ENCODE measurements at places on chromosomes 11 and 22.

DNA sequence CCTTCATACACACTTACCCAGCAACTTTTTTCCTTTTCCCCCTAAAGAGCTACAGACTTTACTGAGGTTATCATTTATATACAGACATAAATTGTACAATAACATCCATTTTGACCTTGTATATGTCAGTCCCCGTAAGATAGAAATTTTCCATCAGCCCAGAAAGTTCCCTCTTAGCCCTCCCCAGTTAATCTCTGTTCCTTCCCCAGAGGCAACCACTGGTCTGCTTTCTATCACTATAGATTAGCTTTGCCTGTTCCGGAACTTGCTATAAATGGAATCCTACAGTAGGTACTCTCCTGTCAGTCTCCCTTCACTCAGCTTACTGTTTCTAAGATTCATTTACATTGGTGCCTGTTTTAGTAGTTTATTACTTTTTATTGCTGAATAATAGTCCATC, 54.9 kb downstream of the TSPAN18 start:
- DNase-seq = no peak

DNA sequence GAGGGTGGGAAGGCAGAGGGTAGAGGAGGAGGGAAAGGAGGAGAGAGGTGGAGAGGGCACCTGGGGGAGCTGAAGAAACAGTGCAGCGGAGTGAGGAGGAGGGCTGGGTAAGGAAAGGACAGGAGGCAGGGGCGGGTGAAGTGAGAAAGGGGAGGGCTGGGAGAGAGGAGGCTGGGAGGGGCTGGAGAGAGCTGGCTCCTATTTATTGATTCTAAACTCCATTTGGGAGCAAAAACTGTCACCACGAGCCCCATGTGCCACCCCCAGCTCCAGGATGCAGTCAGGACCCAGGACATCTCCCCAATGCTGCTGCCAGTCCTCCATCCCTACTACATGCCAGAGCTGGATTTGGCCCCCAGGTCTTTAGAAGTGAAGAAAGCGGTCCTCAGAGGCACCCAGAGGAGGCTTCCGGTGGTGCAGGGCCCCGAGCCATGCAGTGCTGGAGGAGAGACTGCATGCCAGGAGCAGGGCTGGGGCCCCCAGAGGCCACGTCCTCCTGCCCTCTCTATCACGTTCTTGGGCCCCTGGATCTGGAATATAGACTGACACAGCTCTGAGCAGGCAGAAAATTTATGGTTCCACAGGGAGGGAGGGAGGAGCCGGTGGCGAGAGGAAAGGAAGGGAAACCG, 53.7 kb downstream of the SLC22A12 start:
- DNase-seq = no peak

- no peak for DNase-seq
Observed at GRCh38 chr11:32479291-32479690, 44.0 kb upstream of the WT1 start.

GRCh38 chr11:79428406-79428805, 12.4 kb downstream of the TENM4 start:
- no peak for DNase-seq

GRCh38 chr11:43021466-43021865, 290.3 kb upstream of the API5 start:
- no peak for DNase-seq

DNA sequence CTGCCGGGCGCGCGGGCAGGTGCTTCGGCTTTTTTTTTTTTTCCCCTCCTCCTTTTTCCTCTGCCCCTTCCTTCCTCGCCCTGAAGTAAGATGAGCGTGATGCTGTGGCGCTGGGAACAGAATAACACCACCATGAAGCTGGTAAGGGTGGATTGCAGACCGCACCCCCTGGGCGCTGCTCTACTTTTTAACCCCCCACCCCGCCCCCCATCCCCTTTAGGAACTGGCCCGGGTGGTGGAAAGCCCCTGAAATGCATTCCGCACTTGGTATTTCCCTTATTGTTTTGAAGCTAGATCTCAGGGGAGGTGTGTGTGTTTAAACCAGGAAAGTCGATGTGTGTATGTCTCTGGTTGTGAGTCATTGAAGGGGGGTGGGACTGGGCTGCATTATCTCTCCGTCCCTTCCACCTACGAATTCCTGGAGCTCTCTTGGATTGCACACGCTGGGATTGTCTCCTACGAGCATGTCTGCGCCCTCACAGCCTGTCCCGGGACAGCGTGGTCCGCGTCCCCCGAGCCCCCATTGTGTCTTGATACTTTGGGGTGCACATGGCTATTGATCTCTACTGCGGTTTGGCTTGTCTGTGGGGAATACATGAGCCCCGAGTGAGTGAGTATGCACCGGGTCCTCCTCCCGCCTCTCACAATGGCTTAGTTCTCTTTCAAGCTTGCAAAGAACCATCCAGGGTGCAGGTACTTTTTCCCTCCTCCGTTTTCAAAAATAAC, 64.9 kb downstream of the NAV2 start:
- no peak for DNase-seq

DNA sequence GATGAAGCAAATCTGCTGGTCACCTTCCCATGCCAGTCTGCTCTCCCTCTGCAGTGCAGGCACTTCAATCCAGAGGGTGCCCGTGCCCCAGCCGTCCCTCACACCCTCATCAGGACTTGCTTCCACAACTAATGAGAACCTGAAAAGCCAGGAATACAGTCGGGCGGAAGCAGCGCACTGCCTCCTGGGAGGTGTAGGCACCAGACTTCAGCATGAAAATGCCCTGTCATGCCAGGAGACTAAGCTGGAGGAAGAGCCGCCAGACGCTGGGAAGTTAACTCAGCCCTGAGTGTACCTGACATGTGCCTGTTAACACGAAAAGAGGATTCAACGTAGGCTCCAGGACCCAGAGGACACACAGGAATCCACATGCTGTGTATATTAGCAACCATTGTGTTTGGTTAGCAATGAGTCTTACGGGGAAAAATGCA, 40.1 kb upstream of the FLI1 start:
- DNase-seq = no peak

DNA sequence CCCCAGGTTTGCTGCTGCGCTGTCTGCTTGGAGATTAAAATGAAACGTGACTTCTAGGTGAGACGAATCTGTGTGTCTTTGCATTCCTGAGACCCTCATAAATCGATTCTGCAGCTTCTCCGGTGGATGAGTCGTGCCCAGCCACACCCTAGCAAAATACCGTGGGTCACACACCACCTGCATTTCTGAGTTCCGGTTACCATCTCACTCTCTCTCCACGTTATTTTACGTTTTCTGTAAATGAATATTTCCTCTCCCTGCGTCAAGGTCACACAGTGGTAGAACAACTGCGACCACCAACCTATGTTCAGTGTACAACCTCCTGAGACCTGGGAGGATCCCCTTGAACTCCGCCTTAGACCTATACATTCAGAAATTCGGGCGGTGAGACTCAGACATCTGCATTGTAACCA, 1.1 kb downstream of the YWHAH start:
- no peak for DNase-seq

- peak; percentile 14 for DNase-seq
Observed at GRCh38 chr22:19291218-19291579, 320 bp downstream of the CLTCL1 start.

DNA sequence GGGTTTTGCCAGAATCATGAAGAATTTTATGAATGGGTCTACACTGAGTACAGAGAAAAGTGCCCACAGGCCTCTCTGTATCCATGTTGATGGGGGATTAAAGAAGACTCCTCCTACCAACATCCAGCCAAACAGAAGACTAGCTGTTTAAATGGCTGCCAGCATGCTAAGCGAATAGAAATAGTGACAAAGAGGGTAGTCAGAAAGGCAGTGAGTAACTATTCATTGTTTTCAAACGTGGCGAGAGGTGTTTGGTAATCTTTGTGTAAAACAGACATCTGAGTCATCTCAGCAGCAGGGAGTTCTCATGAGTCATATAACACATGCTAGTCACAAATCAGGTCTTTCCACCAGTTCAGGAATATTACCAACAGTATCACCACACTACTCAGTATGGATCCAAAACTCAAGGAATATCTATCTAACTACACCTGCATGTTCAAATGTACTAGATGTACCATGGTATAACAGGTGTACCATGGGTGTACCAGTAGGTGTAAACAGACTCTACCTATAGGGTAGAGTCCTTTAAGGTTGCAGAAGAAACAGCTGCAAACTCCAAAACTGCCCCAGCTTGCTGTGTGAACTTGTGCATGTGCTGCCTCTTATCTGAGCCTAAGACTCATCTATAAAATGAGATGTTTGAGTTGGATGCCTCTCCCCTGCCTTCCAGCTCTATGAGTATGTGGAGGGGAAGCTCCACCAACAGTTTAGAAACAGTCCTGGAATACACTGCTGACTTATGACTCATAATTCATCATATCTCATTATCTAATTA, 82.0 kb downstream of the SLC1A2 start:
- DNase-seq = peak; percentile 48

GRCh38 chr11:96154802-96155520, 188.0 kb downstream of the MAML2 start:
- no peak for DNase-seq

DNA sequence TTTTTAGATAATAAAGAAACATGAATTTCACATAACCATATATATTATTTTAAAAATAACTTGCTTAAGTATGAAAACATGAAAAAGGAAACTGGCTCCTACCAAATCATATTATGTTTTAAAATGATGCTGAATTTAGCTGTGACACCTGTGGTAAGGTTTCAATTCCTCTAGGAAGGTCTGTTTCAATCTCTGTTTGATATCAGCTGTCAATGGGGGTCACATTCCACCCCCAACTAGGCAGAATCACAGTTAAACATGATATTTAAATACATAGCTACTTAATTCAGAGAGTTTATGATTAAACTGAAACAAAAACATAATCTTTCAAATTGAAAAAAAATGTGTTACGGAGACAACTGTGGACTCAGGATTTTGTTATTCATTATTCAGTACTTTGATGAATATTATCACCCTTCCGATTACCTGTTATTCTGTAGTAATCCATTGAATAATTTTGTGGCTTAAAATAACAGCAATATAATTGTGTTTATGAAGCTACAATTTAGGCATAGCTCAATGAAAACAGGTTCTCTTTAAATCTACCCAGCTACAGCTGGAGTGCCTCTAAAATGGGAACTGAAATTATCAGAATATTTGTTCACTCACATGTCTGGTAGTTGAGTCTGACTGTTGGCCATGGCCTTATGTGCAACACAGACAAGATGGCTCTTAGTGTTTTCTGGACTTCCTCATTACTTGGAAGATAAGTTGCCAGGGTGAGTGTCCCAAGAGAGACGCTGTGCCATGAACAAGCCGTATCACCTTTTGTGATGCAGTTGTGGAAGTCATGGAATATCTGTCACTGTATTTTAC, 244.6 kb upstream of the ANO3 start:
- DNase-seq = no peak

- no peak for DNase-seq
Observed at GRCh38 chr11:122077459-122077858, 38.6 kb downstream of the BLID start.

GRCh38 chr22:27534720-27535125, 266.8 kb downstream of the MN1 start:
- no peak for DNase-seq

GRCh38 chr11:94672636-94673035, 95.5 kb upstream of the AMOTL1 start:
- DNase-seq = no peak

GRCh38 chr11:13215149-13215548, 62.4 kb upstream of the BMAL1 start:
- DNase-seq = no peak

DNA sequence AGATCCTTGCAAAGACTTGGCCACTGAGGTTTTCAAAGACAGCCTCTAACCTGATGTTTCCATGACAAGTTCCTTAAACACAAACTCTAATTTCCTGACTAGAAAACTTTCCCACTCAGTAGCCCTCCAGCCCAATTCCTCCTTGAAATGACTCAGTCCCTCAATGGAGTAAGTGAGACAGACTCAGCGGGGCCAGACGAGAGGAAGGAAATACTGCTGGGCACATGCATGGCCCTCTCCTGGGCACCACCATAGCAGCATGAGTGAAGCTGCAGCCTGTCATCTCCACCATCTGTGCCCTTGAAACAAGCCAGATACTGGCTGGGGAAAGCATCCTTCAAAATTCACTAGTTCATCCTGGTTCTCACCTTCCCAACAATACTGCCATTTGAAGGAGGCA, 76.2 kb upstream of the GDPD4 start:
- DNase-seq = no peak

- DNase-seq = peak; percentile 2
Observed at GRCh38 chr11:61917334-61918109, at the start of gene RAB3IL1. Gene RAB3IL1, minus strand, starts transcription at chr11:61917566. Its CDS starts 199 bp downstream, at chr11:61917367.

- no peak for DNase-seq
Observed at GRCh38 chr22:39430576-39431150, 26.1 kb upstream of the MGAT3 start.

DNA sequence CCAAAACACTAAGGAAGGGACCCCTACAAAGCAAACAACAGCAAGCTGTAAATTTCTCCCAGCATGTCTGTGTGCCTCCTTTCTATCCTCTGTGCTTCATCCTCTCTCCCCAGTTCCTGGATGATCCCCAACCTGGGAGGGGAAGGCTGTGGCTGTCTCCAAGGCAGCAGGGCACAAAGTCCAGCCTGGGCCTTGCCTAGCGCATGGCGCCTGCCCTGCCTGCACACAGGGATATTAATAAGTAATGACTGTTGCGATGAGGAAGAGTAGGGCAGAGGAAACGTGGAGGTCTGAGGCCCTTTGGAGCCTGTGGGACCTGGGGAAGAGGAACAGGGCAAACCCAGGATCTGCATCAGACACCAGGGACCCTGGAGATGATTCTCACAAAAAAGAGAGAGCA, 2.0 kb downstream of the USH1C start:
- no peak for DNase-seq

DNA sequence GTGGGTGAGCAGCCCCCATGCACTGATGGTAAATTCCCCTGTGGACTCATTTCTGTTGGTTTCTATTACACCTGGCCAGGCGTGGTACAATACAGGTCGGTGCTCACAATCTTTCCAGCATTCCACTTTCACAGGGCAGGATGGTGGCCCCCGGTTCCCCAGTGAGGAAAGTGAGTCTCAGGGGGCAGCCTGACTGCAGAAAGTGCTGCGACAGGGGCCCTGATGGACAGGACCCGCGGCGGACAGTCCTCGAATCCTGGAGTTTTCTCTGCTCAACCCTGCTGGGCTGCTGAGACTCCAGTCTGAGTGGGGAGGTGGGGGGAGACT, 3.1 kb upstream of the PGGHG start:
- DNase-seq = no peak

DNA sequence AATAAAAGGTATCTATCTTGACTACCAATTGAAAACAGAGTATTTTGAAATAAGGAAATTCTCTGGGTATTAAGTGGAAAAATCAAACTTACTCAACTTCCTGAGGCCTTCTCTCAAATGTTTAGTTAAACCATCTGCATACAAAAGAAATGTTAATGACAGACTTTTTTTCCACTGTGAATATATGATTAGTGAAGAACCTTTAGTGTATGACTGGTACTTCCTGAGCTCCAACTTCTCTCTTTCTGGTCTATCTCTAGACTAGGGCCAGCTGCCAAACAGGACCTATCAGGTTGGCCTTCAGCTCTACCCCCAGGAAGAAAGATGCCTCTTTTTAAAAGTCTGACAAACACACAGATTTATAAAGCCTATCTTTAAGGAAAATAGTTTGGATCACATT, 68.8 kb upstream of the SCUBE2 start:
- DNase-seq = no peak

GRCh38 chr22:46638601-46639431, 18.6 kb downstream of the GRAMD4 start:
- no peak for DNase-seq

- no peak for DNase-seq
Observed at GRCh38 chr22:45775062-45775461, 103.4 kb downstream of the ATXN10 start.
